ENCODE measurements at places on chromosomes 4 and X.

- DNase-seq: no peak
These were observed 36.0 kb upstream of the CCNG2 start for GRCh38 chr4:77120886-77121508.

- no peak for DNase-seq
These were observed 27.9 kb downstream of the ARHGEF6 start for GRCh38 chrX:136752796-136753195.

GRCh38 chr4:151729731-151730559 lies 30.9 kb downstream of the GATB start:
- no peak for DNase-seq

DNA sequence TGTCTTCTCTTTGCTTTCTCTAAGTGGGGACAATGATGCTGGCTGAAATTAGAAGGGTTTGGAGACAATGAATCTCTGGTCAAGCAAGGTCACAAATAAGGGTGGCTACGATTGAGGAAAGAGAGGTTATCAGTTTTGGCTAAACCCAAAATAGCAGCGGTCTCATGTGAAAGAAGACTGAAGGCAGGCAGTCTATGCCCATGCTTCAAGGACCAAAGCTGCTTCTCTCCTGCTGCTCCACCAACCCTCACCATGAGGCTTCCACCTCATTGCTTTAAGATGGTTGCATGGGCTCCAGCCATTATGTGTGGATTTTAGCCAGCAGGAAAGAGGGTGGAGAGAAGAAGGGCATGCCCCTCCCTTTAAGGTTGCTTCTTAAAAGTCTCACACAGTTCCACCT lies 114.1 kb upstream of the TRIM2 start:
- DNase-seq: no peak

- no peak for DNase-seq
These were observed 608.1 kb upstream of the AADAT start for GRCh38 chr4:170697845-170698244.

DNA sequence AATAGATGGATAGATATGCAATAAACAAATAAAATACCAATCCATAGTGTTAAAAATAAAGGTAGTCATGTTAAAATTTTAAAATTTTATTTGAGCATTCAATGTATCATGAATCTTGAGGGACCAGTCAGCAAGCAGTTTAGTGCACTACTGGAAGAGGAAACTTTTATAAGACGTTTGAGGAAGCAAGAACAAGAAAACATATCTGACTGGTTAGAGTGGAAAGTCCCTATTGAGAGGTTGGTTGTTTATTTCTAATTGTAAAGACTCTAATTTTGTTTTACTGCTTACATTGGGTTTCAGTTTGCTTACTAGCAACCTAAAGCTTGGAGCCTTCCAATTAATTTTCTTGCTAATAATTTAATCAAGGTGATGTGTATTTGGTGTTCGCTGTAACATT lies 786.2 kb downstream of the RAB28 start:
- DNase-seq: no peak

- no peak for DNase-seq
These were observed 5.3 kb upstream of the PDLIM3 start for GRCh38 chr4:185540487-185541120.

DNA sequence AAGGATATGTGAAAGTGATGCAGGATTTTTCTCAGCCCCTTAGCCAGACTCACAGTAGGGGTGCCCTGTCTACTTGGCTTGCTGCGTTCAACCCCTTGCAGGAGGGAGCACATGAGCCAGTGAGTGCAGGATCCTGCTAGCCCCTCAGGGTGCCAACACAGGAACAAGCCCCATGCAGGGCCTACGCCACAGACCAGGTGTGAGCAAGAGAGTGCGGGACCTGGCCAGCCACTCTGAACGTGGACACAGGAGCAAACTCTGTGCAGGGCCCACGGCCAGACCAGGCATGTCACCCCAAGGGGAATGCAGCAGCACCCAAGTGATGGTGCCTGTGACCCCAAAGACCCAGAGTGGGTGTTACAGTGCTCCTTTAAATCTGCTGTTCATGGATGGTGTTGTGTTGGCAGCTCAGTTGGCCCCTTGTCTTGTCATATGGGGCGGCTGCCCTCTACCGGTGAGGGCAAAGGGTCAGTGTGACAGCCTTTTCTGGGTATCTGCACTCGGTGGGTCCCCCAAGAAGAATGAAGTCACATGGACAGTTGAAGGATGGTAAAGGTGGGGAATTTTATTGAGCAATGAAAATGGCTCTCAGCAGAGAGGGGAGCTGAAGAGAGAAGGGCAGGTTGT lies 188.4 kb upstream of the MAOA start:
- no peak for DNase-seq

DNA sequence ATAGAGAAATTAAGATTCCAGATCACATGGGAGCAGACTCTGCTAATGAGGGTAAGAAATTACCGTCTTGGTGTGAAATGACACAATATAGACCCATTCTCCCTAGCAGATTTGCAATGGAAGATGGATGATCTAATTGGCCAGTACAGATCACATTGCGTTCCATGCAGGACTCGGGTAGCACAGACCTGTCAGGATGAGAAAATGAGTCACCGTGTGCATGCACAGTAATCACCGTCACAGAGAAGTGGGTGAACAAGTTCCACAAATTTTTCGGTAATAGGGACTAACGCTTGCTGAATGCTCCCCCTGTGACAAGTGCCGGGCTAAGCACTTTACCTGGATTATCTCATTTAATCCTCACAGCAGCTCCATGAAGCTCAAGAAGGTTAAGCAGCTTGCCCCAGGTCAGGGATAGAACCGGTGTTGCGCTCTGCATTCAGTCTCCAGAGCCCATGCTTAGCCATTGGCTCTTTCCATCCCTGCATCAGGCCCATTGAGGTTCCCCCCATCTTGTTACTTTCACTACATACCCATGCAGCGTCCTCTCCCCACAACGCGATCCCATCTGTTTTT lies 375.6 kb downstream of the FBXW7 start:
- no peak for DNase-seq

DNA sequence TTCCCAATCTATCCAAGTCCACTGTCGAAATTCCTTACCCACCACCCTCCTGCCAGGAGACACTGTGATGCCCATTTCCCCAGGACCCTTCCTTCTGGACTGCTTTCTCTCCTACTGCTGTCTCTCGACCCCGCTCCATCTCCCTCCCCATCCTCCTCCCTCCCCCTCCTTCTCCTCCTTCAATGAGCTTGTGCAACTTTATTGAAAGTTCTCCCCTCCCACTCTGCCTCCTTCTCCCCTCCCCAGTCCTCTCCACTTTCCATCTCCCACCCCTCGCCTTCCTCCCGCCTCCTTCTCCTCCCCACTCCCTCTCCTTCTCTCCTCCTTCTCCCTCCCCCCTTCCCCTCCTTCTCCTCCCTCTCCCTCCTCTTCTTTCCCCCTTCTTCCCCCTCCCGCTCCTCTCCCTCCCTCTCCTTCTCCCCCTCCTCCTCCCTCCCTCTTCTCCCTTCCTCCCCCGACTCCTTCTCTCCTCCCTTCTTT lies 116.6 kb upstream of the FAT1 start:
- peak; percentile 91 for DNase-seq

DNA sequence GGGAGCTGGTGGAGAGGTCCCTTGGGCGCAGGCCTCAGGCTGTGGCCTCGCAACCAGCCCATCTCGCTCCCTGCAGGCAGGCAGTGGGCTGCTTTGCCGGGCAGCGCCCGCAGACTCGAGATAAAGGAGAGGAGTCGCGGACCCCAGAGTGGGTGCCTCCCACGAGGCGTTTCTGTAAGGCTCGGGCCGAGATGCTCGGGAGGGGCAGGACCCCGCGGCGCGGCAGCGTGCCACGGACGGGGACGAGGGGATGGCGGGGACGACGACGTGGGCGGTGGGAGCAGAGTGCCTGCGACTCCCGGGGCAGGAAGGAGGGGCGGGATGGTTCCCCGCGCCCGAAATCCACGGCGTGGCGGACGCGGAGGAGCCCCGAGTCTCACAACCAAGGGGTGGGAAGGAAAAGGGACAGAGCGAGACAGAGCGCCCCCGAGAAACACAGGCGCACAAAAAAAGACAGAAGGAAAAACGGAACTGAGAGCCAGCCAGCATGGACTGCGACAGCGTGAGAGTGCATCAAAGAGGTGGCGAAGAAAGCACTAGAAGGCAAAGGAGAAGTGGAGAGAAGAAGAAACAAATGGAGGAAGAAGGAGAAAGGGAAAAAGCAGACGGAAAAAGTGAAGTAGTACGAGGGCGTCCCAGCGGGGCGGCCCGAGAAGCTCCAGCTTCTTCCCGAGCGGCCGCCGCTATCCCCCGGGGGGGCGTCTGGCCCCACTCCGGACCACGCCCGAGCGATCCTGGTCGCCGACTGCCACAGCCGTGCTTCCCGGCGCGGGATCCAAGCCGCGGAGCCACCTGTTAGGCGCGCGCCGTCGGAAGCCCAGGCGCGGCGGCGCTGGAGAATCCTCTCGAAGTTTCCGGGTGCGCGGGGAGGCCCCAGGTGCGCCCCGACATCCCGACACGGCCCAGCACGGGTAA lies 1.5 kb downstream of the BEND4 start:
- no peak for DNase-seq

- peak; percentile 17 for DNase-seq
These were observed 188.0 kb downstream of the STIM2 start for GRCh38 chr4:27048429-27049238.

DNA sequence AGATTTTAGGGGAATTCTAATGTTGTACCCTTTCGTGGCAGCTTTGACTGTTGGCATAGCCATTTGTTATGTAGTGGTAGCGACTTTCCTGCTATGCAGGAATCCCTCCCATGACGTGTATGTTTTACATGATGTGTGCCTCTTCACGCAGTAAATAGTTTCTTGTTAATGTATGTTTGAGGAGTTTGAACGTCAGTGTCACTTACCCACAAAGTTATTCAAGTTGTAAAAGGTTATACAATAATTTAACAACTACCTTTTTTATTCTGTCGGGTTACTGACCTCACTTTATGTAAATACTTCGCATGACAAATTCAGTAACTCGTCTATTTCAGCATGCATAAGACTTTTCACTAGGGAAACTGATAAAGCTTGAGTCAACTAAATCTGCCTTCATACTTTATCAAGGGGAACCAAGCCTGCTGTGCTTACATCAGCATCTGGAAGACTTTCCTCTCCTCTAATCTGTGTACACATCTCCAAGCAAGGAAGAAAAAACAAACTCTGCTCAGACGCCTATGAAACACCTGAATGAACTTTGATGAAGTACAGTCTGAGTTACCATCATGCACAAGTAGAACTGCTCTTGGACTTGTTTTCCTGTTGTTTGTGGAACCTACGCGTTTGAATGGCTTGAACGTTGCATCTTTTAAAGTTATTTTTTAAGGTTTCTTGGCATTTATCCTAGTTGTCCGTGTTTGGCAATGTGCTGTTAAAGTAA lies 61.2 kb downstream of the SLC9A6 start:
- peak; percentile 77 for DNase-seq

GRCh38 chr4:158808399-158808798 lies 39.6 kb downstream of the FNIP2 start:
- DNase-seq: no peak

GRCh38 chr4:144851948-144852347 lies 206.0 kb downstream of the HHIP start:
- no peak for DNase-seq

DNA sequence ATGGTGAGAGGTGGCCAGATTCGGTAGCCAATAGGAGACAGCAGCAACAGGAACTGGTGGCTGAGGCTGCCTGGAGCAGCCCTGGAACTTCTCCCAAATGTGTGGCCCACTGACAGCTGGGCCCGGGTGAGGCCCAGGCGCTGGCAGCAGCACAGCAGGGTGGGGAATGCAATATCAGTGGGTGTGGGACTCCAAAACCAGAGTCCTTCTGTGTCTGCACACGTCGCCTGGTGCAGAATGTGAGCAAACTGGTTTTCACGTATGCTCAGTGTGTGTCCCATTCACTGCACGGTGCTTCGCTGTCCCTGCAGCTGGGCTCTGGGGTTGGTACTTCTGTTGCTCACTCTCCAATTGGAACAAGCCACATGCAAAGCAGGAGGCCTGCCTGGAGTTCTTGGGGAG lies 14.4 kb upstream of the CENPU start:
- DNase-seq: no peak

GRCh38 chr4:56958111-56958517 lies 19.3 kb downstream of the NOA1 start:
- DNase-seq: peak; percentile 99

DNA sequence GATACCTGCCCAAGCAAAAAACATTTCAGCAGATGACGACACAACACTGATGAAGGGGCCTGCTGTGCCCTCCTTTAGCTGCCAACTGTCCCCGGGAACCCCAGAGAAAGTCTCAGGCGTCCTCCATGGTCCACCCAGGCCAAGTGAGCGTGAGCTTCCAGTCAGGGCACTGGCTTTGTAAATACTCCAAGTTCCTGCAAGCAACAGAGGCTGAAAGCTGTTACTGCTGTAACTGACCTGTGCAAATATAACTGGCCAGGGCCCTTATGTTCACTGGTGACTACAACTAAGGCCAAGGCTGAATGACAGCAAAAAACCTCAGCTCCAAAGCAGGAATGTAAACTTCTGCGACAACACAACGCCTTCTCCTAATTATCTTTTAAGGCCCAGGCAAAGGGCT lies 8.2 kb downstream of the WDR1 start:
- DNase-seq: no peak

GRCh38 chrX:154731881-154732280 lies 19.0 kb downstream of the GAB3 start:
- DNase-seq: peak; percentile 85

GRCh38 chr4:123602007-123602406 lies 205.4 kb downstream of the SPRY1 start:
- no peak for DNase-seq

DNA sequence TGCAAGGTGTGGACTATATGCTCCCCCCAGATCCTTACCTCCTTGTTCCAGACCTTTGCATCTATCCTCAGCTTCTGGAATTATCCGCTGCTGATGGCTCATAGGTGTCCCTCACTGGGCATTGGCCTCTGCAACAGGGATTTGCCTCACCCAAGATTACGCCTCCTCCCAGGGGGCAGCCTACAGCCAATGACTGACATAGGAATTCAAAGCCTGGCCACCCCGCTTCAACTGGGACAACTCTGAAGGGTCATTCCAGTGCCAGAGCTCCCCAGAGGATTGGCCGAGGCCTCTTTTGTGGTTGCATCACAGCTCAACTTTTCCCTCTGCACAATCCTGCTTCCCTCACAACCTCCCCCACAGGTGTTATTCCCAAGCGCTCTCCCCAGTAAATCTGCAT lies 5.0 kb downstream of the SYN1 start:
- no peak for DNase-seq

DNA sequence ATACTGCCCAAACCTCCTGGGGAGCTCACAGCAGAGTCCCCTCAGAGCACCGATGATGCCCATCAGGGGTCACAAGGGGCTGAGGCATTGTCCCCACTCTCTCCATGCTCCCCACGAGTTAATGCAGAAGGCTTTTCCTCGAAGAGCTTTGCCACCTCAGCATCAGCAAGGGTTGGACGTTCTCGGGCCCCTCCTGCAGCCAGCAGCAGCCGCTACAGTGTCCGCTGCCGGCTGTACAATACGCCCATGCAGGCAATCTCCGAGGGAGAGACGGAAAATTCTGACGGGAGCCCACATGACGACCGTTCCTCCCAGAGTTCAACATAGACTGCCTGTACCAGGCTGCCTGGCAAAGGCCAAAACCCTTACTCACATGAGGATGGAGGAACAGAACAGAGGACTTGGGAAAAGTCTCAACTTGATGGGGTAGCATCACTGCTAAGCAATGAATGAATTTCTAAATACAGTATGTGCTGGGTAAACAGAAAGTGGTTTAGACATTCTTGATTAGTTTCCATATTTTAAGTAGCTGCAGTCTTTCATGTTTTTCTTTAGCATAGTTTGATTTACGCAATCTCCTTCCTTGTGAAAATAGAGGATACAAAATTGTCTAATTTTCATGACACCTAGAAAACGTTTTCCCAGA lies 5.0 kb upstream of the SCML1 start:
- DNase-seq: peak; percentile 31

Measured in iris pigment epithelial cell (primary cell).